ENCODE measurements at places on chromosomes 7 and 10.

DNA sequence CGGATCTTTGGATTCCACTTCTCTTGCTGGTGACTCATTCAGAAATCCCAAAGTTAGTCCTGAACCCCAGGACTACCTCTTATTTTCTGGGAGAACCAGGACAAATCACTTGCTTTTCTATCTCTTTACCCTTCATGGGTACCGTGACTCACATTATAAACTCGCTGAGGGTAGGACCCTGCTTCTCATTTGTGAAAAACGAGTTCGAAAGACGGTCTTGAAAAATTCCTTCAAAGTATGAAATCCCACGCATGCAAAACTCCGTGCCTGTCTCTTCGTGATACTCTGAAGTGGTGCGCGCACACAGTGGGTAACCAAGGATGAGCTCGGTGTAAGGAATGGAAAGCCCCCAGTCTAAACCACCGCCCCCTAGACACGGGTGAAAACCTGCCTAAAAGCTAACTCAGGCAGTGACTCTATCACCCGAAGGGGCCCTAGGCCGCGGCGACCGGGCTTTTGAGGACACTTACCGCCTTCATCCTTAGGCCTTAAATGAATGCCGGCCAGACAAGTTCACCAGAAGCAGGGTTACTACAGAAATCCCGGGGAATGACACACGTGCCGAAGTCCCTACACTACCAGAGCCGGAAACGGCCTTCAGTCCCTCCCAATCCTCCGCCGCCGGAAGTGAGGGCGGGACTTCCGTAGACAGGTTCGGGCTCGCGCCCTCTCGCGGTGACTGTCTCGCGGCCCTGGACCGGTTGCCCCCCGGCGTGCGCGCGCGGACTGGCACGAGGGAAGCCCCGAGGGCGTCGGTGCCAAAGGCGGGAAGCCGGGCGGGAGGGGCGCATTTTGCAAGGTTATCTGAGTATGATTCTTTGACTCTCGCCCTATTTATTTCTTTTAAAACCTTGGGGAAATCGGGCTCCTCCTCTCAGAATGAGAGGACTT, at the start of gene NOC3L:
NOC3L (minus strand) TSS at position 580 of the 891 bp plus-strand sequence; CDS start at position 479, 101 bp downstream.
- DNase-seq: peak; percentile 98

DNA sequence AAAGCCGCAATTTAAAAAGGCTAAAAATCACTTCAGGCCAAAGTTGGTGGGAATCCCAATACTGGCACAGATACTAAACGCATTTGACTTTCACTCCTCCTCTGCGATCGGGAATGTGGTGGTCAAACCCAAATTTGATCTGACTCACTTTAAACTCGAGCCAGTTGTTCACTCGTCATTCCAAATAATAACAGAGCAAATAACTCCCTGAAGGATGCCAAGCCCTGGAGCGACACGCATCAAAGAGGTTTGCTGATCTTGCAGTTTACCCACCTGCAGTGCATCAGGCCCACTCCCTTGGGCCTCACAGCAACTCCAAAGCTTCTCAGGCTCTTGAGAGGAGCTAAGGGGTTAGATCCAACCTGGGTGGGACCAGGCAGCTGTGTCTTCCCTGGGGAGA, 12.2 kb downstream of the PTN start:
- DNase-seq: no peak

- no peak for DNase-seq
Measured at GRCh38 chr10:58784361-58784760, 271.7 kb downstream of the BICC1 start.

GRCh38 chr10:63477927-63478326, 12.2 kb upstream of the JMJD1C start:
- DNase-seq: no peak

- DNase-seq: no peak
Measured at GRCh38 chr10:95477175-95477520, 84.0 kb downstream of the SORBS1 start.

DNA sequence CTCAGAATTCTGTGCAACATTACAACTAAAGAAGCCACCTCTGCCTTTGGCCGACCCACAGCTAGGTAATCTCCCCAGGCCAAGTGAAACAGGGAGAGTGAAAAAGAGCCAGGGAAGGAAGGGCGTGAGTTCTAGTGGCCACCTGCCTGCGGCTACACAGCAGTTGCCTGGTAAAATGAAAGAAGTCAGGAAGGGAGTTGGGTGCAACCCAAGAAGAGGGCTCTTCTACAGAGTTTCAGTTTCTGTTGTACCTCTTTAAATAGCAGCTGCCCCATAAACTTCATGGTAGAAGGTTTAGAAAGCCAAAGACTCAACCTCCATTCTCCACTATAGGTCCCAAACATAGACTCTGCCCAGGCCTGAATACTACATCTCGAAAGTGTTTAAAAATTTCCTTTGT, 76.2 kb upstream of the TMEM168 start:
- DNase-seq: peak; percentile 39

- peak; percentile 56 for DNase-seq
Measured at GRCh38 chr10:47109906-47110305, 190.1 kb upstream of the GDF10 start.

DNA sequence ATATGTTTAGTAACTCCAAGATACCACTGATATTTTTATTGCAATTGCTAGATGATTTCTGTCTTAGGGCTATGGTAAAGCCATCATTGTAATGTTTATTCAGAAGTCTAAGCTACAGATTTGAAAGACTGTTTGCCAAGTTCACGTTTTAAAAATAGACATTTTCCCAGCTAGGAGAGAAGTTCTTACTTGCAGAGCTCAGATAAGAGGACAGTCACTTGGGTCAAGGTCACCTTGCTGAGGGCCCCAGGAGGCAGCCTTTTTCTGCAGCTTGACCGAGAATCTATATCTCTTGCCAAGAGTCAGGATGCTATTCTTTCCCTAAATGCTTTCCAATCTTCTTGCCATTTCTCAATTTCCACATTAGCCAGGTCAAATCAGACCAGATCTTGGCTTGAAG, 1011.2 kb downstream of the KCNMA1 start:
- no peak for DNase-seq

DNA sequence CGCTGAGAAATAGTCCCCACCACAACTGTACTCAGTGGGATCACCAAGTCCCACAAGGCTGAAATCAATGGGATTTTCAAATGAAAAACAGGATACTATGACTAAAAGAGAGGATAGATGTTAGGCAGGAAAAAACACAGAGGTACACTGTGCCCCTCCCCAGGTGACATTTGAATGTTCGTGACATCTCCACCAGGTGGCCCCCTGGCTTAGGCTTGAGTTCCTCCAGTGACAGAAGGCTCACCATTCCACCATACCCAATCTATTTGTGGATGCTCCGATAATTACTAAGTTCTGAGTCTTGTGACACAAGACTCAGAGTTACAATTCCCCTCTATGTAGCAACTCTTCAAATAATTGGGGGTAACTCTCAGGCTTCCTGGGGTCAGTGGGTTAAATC, 77.5 kb upstream of the KCNMA1 start:
- no peak for DNase-seq

DNA sequence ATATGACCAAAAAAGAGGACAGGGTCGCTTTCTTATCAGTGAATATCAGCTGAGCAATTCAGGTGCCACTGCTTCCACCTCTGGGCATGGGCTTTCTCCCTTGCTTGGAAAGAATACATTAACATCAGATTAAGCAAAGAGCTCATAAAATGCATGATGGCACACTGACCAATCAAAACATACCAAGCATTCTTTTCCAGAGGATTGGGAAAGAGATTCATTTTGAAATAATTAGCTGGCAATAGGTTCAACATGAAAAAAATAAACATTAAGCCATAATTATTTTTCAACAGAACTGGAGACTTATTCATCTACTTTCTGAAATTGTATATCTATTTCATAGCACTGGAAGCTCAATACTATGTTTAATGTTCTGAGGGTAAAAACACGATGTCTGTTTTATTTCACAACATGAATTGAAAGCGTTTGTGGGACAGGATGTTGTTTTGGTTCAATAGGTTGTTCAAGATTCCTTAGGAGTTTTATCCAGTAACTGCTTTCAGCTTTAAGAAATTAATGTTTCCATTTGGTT, 53.2 kb downstream of the TFAM start:
- peak; percentile 18 for DNase-seq

DNA sequence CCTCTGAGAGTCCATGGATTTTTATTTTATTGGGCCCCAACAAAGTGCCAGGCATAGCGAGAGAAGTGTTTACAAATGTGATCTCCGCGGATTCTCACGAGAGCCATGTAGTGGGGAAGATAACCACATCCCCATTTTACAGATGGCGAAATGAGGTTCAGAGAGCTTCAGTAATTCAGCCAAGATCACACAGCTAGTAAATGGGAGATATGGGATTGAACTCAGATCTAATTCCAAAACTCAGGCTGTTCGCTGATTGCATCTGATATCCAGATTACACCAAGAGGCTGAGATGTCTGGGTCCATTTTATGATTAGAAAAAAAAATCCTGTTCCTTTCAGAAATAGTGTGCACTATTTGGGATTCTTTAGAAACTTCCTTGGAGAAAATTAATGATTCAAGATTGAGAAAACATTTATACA, 1.3 kb downstream of the FAS start:
- DNase-seq: no peak

DNA sequence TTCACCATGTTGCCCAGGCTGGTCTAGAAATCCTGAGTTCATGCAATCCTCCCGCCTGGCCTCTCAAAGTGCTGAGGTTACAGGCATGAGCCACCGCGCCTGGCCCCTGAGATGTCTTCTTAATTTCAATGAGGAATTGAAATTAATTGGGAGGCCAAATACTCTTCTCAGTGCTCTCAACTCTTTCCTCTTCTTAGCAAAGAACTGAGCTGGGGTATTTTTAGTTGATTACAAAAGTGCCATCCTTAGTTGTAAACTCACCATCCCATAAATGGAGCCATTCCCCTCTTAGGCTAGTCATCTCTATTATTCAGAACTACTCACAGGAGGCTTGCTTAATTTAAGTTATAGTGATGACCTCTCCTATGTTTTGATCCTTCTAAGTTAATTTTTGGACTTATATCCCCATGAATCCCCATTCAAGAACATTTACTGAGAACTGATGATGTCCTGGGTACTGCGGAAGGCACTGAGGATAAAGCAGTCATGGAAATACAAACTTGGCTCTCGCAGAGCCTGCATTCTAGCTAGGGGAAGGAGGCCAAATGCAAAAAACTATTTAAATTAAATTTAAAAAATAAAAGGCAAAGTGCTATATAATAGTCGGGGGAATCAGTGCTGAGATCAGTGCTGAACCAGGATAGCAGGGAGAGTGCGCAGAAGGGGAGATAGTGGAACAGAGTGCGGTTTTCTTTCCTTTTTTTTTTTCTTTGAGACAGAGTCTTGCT, 145.3 kb downstream of the SFMBT2 start:
- no peak for DNase-seq

- no peak for DNase-seq
Measured at GRCh38 chr10:19832699-19833098, 16.5 kb downstream of the PLXDC2 start.

GRCh38 chr10:125248489-125248888, 88.1 kb upstream of the CTBP2 start:
- no peak for DNase-seq

GRCh38 chr10:118439824-118440223, 97.7 kb upstream of the FAM204A start:
- no peak for DNase-seq

GRCh38 chr10:31918671-31919409, 9.8 kb downstream of the ARHGAP12 start:
- DNase-seq: no peak

GRCh38 chr7:88401009-88401623, 94.4 kb upstream of the STEAP4 start:
- peak; percentile 15 for DNase-seq

DNA sequence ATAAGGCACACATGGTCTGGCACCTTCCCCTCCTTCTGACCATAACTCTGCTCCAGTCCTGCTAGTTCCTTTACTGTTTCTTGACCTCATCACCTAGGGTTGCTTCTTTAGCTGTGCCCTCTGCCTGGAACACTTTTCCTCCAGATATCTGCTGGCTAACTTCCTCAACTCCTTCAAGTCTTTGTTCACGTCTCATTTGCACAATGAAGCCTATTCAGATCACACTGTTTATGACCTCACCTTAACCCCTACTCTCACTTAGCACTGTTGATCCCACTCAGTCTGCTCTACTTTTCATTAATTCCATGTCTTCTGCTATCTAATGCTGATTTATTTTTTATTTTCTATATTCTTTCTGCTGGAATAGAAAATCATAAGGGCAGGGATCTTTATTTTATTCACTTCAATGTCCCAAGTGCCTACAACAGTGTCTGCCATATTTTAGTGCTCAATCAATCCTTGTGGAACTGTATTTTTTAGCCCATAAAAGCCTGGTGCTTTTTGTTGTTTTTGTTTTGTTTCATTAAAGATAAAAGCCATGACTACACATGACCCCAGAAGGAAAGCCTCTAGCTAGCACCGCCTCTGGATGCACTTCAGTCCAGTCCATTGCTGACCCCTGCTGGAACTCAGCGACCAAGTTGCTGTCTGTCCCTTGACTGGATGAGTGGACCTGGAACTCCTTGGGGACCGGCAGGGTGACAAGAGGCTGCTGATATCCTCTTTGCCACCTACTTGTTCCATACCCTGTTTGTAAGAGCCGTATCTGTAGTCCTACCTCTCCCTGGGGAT, 12.3 kb downstream of the KLF14 start:
- DNase-seq: peak; percentile 82

DNA sequence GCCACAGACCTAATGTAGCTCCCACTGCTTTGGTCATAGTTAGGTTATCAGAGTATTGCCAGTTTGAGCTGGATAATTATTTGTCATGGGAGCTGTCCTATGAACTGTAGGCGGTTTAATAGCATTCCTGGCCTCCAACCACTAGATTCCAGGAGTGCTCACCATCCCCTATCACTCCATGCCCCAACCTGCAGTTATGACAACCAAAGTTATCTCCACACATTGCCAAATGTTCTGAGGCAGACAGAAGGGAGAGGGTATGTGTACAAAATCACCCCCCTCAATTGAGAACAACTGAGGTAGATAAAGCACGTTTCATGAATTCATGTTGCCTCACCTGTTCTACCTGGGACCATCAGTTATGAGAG, 119.0 kb upstream of the CACUL1 start:
- no peak for DNase-seq

GRCh38 chr7:36985866-36986400, 261.6 kb upstream of the AOAH start:
- no peak for DNase-seq

DNA sequence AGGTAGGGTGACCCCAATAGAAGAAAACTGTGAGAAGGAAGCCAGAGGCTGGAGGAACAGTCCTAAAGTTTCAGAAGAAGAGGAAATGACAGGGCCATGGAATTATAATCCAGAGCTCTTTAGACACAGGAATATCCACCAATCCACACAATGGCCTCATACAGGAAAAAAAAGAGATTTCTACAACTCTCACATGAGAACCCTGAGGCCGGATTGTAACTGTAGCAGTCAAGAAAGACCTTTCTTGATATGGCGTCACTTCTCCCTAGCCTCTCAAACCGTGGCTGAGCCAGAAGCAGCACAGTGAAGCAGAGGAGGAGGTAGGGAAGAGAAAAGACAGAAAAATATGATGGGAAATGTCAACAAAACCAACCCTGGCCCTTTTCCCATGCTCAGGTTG, 76.9 kb downstream of the RAPGEF5 start:
- DNase-seq: no peak

- no peak for DNase-seq
Measured at GRCh38 chr7:89183712-89184111, 388.2 kb upstream of the TEX47 start.

- DNase-seq: no peak
Measured at GRCh38 chr10:127009366-127009765, 104.1 kb downstream of the DOCK1 start.

GRCh38 chr10:113133497-113134115, 183.6 kb downstream of the TCF7L2 start:
- peak; percentile 70 for DNase-seq

Measured in tongue (tissue), 3 donors.